ENCODE measurements at places on chromosomes 3 and 15. TPM values are rescaled to one million over a fixed set of nuclear protein-coding genes. Genes with fewer than 3 reads are reported as not detected.

- no peaks in the 10 kb centered on the region for H3K4me1 ChIP-seq
- no peak overlapping the region for H3K4me3 ChIP-seq
- H3K27me3 ChIP-seq: no peaks in the 10 kb centered on the region
- no peaks in the 10 kb centered on the region for H3K36me3 ChIP-seq
Observed at GRCh38 chr3:65548848-65549625, 489.7 kb downstream of the MAGI1 start.

DNA sequence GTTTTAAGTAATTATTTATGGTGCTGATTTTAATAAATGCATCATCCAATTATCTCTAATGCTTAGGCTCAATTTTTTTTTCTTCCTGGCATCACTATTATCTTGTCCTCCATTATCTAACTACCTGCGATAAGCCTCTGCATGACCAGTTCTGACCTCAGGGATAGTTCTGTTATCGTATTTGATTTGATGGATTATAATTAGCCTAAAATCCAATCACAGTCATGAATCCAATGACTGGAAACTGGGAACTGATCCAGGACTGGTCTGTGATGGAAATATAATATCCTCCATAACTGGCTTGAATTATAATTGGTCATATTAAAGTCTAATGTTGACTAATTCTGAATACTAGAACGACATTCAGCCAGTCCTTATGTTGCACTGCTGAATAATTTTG is 1.1 kb downstream of the MYH15 start:
- no peak for DNase-seq
- H3K4me3 ChIP-seq: no peak overlapping the region
- no peak overlapping the region for H3K27ac ChIP-seq

- H3K27me3 ChIP-seq: no peaks in the 10 kb centered on the region
- DNase-seq: no peak
- H3K36me3 ChIP-seq: no peaks in the 10 kb centered on the region
- H3K27ac ChIP-seq: no peak overlapping the region
- H3K4me3 ChIP-seq: no peak overlapping the region
Observed at GRCh38 chr3:25618028-25618427, 46.7 kb downstream of the TOP2B start.

DNA sequence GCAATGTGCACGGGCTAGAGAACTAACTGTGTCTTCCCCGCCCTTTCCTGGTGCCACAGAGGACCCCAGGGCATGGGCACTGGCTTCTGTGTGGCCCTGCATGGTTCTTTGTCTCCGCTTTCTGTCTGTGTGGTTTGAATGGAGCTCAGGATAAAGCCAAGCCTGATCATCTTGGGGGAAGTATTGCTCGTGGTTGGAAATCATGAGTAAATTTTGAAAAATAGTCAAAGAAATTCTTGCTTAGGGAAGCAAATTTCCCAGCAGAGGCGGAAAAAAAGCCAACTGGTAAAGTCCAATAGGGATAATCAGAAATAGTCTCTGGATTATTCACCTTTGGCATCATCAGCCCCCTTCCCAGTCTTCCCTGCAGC is 55.4 kb downstream of the MAGEF1 start:
- H3K36me3 ChIP-seq: no peaks in the 10 kb centered on the region
- peaks cover 7% of the 10 kb centered on the region for H3K4me1 ChIP-seq
- DNase-seq: no peak
- H3K27ac ChIP-seq: no peak overlapping the region
- no peak overlapping the region for H3K4me3 ChIP-seq

DNA sequence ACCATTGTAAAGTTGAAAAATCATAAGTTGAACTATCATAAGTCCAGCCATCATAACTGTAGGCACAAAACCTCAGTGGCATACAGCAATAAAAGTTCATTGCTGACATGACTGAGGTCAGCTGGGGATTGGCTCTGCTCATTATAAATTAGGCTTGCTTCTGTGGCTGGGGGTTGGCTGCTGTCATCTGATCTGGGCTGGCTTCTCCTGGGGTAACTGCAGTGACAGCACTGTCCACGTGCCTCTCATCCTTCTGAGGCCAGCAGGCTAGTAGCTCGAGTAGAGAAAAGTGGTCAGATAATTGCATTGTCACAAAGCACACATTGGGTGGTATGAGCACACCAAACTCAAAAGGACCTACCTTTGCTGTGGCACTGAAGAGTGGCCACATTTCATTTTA is 31.3 kb downstream of the CMTM7 start:
- no peaks in the 10 kb centered on the region for H3K27me3 ChIP-seq
- no peak overlapping the region for H3K27ac ChIP-seq
- H3K4me1 ChIP-seq: peaks cover 36% of the 10 kb centered on the region
- H3K4me3 ChIP-seq: no peak overlapping the region
- DNase-seq: no peak

- H3K27me3 ChIP-seq: peaks cover 3% of the 10 kb centered on the region
- no peak overlapping the region for H3K27ac ChIP-seq
- H3K4me3 ChIP-seq: no peak overlapping the region
- DNase-seq: no peak
Observed at GRCh38 chr3:59660376-59660775, 610.6 kb upstream of the CFAP20DC start.

DNA sequence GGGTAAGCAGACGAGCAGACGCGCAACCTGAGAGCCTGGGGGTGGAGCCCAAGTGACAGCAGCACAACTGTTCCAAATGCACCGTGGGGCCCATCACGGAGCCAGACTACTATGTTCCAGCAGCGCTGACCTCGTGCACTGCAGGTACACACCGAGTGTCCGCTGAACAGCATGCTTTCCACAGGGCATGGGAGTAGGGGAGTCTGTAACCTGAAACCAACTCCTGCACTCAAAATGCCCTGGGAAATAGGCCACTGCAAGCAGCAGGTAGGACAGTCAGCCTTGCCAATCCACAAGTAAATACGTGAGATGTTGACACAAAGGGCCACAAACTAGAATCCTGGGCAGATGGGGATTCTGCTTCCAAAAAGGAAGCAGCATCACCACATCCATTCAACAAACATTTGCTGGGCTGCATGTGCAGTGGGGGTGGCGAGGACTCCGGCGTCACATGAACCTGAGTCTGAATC is 73.9 kb downstream of the TBC1D2B start:
- H3K27ac ChIP-seq: peak overlapping the region; percentile 80
- H3K27me3 ChIP-seq: no peaks in the 10 kb centered on the region
- H3K36me3 ChIP-seq: peaks cover 17% of the 10 kb centered on the region
- peaks cover 17% of the 10 kb centered on the region for H3K4me1 ChIP-seq
- H3K4me3 ChIP-seq: no peak overlapping the region
- no peak for DNase-seq

- no peaks in the 10 kb centered on the region for H3K4me1 ChIP-seq
- no peaks in the 10 kb centered on the region for H3K36me3 ChIP-seq
- no peak for DNase-seq
- no peak overlapping the region for H3K27ac ChIP-seq
- H3K27me3 ChIP-seq: no peaks in the 10 kb centered on the region
Observed at GRCh38 chr3:5448246-5448645, 260.7 kb downstream of the EDEM1 start.

DNA sequence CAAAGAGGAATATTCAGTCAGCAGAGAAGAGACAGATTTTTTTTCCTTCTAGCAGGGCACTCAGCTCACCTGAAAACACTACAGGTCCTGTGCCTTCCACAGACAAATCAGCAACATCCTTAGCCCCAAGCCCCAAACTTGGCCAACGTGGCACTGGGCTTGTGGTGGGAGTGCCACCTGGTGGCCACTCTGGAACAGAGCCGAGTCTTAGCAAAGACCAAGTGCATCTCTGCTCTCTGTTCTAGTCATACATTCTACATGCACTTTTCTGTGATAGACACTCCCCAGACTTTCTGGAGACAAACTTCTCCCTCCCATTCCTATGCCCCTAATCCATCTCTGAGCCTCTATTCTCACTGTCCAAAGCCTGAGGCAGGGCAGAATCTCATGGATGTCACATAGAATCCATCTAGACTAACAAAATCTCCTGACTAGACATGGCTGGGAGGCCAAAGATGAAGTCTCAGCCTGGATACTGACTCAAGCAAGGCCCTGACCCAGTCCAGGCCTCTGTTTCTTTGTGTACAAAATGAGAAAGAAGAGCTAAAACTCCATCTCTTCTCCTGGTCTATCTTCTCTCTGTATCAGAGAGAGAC is 5.1 kb upstream of the SEMA7A start:
- peaks cover 18% of the 10 kb centered on the region for H3K4me1 ChIP-seq
- DNase-seq: peak; percentile 55

GRCh38 chr3:17444865-17445264 is 297.6 kb downstream of the TBC1D5 start:
- DNase-seq: no peak
- no peaks in the 10 kb centered on the region for H3K27me3 ChIP-seq
- H3K4me3 ChIP-seq: no peak overlapping the region

- H3K4me3 ChIP-seq: no peak overlapping the region
- no peak overlapping the region for H3K27ac ChIP-seq
- H3K4me1 ChIP-seq: no peaks in the 10 kb centered on the region
- H3K36me3 ChIP-seq: no peaks in the 10 kb centered on the region
- DNase-seq: no peak
Observed at GRCh38 chr3:15539066-15539465, 17.6 kb upstream of the COLQ start.

GRCh38 chr3:71244153-71244825 is 339.2 kb downstream of the FOXP1 start:
- no peaks in the 10 kb centered on the region for H3K4me1 ChIP-seq
- no peaks in the 10 kb centered on the region for H3K27me3 ChIP-seq
- H3K27ac ChIP-seq: no peak overlapping the region
- no peaks in the 10 kb centered on the region for H3K36me3 ChIP-seq
- H3K4me3 ChIP-seq: no peak overlapping the region

DNA sequence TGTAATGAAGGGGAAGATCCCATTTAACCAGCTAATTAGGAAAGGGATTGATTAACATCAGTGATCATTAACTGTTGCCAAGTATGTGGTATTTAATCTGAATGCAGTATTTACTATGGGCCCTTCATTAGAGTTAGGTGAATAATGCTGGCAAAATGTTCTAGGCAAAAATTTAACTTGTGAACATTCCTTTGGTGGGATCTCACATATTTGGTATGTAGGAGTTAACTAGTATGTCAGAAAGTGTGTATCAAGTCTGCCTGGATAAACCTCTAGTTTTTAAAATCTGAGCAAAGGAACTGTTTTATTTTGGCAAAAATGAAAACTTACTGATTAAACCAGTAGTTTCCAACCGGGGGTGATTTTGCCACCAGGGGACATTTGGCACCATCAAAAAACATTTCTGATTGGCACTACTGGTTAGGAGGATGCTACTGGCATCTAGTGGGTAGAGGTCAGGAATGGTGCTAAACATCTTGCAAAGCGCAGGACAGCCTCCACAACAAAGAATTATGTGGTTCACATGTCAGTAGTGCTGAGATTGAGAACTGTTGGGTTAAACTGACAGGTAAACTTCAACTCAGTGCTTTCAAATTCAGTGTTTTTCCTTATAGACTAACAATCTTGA is 22.5 kb downstream of the LRTM1 start:
- no peak for DNase-seq
- H3K27ac ChIP-seq: no peak overlapping the region
- no peaks in the 10 kb centered on the region for H3K27me3 ChIP-seq
- H3K4me1 ChIP-seq: no peaks in the 10 kb centered on the region
- no peak overlapping the region for H3K4me3 ChIP-seq

DNA sequence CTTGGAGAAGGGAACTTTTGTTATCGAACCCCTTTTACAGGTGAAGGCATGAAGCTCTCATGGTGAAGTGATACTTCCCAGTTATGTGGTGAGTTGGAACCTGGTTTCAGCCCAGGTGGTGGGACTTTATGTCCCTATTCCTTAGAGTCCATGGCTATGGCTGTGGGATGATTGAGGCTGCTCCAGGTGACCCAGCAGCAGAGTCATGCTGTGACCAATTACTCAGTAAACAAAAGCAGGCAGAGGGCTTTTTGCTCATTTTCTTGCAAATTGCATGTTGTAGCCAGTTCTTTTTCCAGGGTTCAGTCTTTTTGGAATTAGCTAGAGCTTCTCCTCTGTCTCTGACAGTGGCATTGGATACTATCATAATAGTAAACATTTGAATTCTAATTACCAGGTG is 70.7 kb downstream of the CACNA2D3 start:
- H3K4me1 ChIP-seq: no peaks in the 10 kb centered on the region
- H3K4me3 ChIP-seq: no peak overlapping the region
- H3K27me3 ChIP-seq: no peaks in the 10 kb centered on the region
- H3K36me3 ChIP-seq: no peaks in the 10 kb centered on the region
- no peak overlapping the region for H3K27ac ChIP-seq

DNA sequence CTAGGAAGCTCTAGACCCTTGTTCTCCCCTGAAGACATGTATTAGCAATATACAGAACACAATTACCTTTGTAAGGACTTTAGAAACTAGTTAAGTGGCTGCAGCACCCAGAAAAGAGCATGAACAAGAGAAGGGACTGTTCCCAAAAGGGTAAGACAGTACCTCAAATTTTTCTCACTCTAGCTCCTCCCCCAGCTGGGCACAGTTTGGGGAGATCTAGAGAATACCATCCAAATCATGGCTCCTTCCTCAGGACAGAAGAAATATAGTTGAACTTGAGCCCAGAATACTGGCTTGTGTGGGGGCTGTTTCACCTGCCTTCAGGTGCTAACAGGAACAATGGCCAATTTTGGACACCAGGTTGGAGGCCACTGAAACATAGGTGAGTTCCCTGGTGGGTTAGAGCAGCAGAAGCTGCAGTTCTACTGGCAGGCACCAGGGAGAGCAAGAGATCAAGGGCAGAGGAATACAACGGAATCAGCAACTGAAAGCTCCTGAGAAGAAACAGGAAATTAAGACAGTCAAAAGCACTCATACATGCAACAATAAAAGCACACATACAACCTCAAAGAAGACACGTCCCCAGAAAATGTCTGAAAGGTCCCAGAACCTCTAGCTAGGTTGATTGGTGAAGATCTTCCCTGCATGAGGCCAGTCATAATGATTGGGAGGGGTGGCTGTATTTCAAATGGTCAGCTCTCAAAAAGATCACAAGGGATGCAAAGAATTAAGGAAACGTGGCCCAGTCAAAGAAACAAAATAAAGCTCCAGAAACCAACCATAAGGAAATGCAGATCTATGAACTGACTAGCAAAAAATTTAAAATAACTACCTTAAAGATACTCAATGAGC is 104.9 kb upstream of the ASB14 start:
- H3K36me3 ChIP-seq: no peaks in the 10 kb centered on the region
- no peaks in the 10 kb centered on the region for H3K27me3 ChIP-seq
- no peak overlapping the region for H3K4me3 ChIP-seq
- no peak overlapping the region for H3K27ac ChIP-seq

DNA sequence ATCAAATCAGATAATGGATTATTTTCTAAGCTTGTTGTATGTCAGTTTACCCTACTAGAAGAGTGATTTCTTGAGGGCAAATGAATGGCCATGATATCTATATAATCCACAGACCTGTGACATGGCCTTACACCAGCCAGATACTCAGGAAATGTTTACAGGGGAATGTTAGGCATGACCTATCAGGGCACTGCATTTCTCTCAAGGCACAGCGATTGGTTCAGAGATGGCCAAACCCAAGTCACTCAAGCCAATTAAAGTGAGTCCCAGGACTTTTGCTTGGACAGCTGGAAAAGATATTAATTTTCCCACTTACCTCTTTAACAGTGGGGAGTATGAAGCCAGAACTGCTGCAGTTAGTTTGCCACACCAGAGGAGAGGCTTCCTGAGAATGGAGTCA is 28.7 kb upstream of the GATA2 start:
- H3K4me3 ChIP-seq: no peak overlapping the region
- no peak overlapping the region for H3K27ac ChIP-seq
- H3K4me1 ChIP-seq: no peaks in the 10 kb centered on the region
- H3K27me3 ChIP-seq: peaks cover 3% of the 10 kb centered on the region
- DNase-seq: no peak

The TPRG1 gene
- total RNA-seq: 3.7 TPM

The MB21D2 gene
- 16.6 TPM for total RNA-seq

The ASB14 gene
- total RNA-seq: not detected

The SLCO3A1 gene
- 1.1 TPM for total RNA-seq

The ZNF770 gene
- total RNA-seq: 34.4 TPM

The UBAP1L gene
- total RNA-seq: 2.4 TPM

The FEZF2 gene
- total RNA-seq: not detected

The TRH gene
- not detected for total RNA-seq

The ZBBX gene
- total RNA-seq: not detected
